ENCODE measurements at places on chromosomes 3 and 15.
A peak's percentile ranks its signal among the peaks of the same experiment; 100 is the strongest.

- DNase-seq = peak; percentile 13
Observed at GRCh38 chr3:47646362-47646761, 67.7 kb upstream of the CSPG5 start.

GRCh38 chr3:175898194-175898593 lies 1039.1 kb downstream of the NAALADL2 start:
- DNase-seq = peak; percentile 45

DNA sequence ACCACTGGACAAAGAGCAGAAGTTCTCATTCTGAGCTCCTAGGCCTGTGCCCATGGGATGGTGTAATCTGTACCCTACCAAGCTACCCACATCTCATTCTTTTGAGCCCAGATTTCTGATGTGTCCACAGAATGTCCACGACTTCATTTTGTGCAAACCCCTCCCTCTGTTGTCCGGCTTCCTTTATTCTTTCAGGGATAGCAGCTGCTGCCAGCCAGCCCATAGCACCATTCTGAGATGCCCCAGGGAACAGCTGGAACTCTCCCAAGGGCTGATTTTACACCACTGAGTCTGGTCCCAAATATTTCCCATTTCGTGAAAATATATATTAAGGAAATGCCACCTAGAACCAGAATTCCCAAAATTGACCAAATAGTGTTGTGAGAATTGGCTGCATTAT lies 236.6 kb downstream of the SATB1 start:
- DNase-seq = no peak

GRCh38 chr3:31648286-31648968 lies 115.7 kb downstream of the STT3B start:
- no peak for DNase-seq

DNA sequence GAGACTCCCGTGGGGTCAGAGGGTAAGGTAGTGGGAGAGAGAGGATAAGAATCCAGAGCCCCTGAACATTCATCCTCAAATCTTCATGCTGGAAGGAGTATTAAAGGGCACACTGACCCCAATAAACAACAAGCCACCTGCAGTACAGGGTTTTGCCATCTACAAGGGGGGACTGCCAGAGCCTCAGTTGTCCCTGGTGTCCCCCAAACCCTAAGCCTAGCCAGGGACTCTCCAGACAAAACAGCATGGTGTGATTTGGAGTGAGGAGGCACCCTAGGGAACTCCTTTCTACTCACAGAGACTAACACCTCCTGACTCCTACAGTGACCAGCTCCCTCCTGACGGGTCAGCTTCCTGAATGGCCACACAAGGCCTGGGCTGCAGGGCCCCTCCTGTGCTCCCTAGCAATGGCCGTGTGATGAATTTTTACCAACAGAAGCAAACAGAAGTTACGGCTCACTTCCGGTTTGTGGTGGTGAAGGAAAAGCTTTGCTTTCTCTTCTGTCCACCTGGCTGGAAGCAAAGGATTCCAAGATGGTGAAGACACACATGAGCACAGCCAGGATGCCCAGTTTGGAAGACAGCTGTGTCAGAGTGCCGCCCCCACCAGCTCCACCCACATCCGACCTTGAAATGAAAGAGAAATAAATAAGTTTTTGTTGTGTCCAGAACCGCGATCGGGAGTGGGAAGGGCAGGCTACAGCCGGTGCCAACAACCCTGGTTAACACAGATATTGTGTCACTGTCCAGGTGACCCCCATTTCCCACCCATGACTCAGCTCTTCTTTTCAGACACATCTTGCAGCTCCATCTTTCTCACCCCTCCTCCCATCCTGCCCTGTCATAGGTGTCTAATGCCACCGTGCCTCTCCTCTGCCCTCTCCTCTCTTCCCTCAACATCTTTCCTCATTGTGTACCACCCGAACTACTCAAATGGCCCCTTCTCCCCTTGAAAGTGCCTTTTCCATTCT lies 69.6 kb upstream of the ATP13A3 start:
- no peak for DNase-seq

DNA sequence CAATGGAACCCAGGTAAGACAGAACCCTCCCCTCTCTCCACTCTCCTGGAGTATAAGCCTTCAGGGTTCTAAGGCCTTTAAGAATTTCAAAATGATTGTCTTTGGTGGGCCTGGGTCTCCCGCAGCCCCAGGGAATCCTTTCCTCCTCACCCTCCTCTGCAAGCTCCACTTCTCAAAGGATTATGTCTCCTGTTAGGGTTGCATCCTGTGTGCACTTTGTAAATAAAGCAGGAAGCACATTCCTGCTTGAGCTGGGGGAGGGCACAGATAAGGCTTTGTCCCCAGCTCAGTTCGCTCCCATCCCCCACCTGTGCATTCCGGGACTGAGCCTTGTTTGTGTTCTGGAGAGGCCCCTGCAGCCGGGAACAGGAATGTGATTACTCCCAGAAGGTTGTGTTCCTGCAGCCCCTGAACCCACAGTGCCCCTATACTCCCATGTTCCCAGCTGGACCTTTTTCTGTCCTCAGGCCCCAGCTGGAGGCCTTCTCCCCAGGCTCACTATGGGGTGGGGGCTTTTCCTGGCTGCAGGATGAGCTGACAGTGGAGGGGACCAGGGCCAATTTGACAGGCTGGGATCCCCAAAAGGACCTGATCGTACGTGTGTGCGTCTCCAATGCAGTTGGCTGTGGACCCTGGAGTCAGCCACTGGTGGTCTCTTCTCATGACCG lies 9.5 kb downstream of the TYRO3 start:
- DNase-seq = peak; percentile 37

GRCh38 chr15:36186376-36186775 lies 393.1 kb upstream of the CDIN1 start:
- DNase-seq = no peak

GRCh38 chr15:64466408-64467141 lies 6.2 kb downstream of the ZNF609 start:
- no peak for DNase-seq

- DNase-seq = no peak
Observed at GRCh38 chr3:140391061-140391460, 286.8 kb upstream of the TRIM42 start.

DNA sequence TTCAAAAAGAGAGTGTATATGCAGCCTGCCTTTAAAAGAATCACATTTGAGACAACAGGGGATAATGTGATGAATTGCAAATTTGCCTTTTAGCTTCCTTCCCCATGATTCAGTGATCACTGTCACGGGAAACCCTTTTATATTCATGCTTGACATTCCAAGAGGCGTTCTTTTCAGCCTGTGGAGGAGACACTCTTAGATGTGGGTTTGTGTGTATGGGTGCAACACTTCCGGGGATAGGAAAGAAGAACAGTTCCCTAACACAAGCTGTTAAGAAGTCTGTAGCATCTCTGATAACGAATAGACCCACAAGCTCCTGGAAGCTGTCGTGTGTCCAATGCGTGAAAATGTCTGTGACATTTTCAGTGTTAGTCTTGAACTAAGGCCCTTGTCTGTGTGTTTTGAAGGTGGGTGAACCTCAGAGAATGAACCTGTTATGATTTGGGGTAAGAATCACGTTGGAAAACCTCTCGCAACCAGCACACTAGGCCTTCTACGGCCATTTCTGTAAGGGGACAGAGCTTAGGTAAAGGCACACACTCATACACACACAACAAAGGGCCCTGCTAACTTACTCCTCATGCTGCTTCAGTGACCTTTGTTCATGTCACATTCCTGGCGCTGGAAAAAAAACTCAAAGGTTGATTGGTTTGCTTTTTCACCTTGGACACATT lies 229.2 kb upstream of the ST8SIA2 start:
- peak; percentile 85 for DNase-seq

- no peak for DNase-seq
Observed at GRCh38 chr3:18723206-18723810, 298.2 kb upstream of the SATB1 start.
